ENCODE measurements at places on chromosomes 6 and 20.

GRCh38 chr6:143112084-143112768 lies 51.5 kb downstream of the AIG1 start:
- no peak for DNase-seq

- DNase-seq: no peak
Observed at GRCh38 chr20:37986873-37987601, 46.2 kb downstream of the TTI1 start.

- DNase-seq: no peak
Observed at GRCh38 chr6:75794351-75794846, 45.4 kb downstream of the MYO6 start.

- DNase-seq: no peak
Observed at GRCh38 chr6:40541556-40542174, 45.5 kb downstream of the LRFN2 start.

- no peak for DNase-seq
Observed at GRCh38 chr6:50816947-50817645, 1.6 kb upstream of the TFAP2B start.

GRCh38 chr6:108767418-108768165 lies 80.6 kb upstream of the ARMC2 start:
- no peak for DNase-seq

DNA sequence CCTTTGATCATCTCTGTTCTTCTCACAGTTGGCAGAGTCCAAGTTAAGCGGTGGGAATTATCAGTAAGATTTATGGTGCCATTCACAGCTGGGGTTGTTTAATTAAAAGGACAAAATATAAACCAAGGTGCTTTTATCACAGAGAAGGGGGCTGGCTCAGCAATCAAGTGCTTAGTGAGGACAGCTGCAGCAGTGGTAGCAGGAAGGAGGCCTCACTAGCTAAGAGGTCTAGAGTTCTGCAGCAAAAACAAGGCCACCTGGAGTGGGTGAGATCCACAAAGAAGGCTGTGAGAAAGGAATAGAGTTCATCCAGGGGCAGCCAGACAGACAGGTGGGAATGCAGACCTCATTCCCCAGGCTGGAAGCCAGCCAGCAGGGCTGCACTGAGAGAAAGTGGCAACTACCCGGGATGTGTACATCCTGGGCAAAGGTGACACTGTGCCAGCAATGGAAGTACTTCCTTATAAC lies 37.1 kb downstream of the PIGU start:
- DNase-seq: no peak

DNA sequence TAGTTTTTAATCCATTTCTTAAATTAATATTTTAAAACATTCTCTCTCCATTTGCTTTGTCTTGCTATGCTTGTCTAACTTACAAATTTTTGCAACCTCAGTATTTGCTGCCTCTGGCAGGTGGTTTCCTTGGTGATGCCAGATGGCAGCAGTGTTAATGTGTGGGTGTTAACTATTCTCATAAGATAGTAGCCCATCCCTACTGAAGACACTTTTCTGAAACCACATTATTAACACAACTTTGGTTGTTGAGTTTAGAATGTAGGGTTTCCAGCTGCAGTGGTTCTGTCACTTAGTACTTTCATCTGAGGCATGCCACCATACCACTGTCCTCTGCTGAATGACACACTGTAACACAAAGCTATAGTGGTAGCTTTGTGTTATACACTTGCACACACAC lies 75.1 kb downstream of the MYO6 start:
- DNase-seq: no peak

DNA sequence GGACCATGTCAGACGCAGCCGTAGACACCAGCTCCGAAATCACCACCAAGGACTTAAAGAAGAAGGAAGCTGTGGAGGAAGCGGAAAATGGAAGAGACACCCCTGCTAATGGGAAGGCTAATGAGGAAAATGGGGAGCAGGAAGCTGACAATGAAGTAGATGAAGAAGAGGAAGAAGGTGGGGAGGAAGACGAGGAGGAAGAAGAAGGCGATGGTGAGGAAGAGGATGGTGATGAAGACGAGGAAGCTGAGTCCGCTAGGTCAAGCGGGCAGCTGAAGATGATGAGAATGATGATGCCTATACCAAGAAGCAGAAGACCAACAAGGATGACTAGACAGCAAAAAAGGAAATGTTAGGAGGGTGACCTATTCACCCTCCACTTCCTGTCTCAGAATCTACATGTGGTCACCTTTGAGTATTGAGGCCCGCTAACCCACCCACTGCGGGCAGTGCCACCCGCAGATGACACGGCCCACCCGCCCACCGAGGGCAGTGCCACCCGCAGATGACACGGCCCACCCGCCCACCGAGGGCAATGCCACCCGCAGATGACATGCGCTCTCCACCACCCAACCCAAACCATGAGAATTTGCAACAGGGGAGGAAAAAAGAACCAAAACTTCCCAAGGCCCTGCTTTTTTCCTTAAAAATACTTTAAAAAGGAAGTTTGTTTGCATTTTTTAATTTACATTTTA lies 43.3 kb downstream of the MGME1 start:
- DNase-seq: no peak

GRCh38 chr20:57435105-57435497 lies 43.9 kb downstream of the RBM38 start:
- DNase-seq: no peak

DNA sequence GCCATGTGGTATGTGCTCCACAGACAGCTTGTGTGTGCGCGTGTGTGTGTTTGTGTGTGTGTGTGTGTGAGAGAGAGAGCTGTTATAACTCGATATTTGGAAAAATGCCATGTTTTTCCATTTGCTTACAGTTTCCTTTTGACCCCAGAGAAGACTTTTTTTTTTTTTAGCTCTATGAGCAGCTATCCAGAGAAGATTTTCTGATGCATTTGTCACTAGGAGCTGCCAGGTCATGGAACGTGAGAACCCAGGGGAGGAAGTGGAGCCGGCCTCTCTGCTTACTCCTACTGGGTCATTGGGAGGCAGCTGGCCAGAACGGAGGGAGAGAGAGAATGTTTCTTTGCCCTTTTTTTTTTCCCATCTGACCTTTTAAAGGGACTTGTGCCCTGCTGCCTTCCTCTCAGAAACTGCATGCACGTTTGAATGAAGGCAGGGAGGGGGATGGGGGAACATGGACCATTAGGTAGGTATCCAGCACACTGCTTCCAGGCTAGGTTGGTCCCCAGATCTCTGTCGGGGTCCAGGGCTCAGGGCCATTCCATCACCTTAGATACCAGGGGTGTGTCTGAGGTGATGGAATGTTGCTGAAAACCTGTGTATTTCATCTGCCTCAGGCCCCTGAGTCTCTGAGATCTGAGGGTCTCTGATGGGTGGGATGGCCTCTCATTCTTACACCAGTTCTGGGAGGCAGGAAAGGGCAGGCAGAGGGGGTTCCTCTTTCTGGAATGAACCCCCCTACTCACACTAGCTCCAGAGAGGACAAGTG lies 11.2 kb upstream of the MRPS18A start:
- no peak for DNase-seq

- no peak for DNase-seq
Observed at GRCh38 chr6:14616656-14617055, 499.1 kb downstream of the CD83 start.

DNA sequence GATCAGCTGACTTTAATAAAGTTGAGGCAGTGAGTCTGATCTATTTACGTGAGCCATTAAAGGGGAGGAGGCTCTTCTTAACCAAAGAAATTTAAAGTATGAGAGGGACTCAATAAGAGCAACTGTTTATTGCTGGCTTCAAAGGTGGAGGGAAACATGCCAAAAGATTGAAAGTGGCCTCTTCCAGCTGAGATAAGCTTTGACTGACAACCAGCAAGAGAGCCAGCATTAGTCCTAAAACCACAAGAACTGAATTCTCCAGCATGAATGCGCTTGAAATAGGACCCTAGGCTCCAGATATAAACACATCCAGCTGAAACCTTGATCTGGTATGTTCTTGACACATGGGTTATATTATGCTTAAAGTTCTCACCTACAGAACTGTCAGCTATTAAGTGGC lies 123.1 kb upstream of the GJE1 start:
- no peak for DNase-seq

DNA sequence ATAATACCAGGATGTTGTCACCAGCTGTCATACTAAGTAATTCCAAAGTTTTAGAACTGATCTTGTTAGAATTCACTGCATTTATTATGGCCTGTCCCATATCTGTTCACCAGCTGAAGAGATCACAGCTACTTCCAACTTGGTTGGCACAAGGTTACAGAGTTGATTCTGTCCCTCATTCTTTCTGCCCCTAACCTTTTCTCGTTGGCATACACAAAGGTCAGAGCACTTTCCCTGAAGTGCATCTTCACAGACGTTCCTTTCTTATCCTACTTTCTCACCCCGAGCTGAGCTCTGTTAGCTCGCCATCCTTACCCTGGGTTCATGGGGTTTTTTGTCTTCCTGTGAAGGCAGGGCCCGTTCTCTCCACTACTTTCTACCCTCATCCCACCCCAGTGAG lies 66.0 kb upstream of the VSTM2L start:
- DNase-seq: no peak

DNA sequence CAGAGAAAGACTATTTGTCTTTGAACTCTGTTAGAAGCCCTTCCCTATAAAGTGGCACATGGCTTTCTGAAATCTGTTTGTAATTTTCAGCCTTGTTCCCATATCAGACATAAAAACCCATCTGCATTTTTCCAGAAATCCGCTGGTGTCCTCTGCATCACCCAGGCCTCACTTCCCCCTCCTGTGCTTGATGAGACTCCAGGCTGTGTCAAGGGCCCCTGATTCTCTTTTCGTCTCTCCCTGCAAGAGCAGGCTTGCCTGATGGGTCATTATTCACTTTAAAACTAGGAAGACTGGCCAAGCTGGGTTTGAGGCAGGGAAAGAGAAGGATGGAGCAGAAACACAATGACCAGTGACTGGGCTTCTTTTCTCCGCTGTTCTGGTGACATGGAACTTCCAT lies 10.6 kb upstream of the PROKR2 start:
- no peak for DNase-seq

DNA sequence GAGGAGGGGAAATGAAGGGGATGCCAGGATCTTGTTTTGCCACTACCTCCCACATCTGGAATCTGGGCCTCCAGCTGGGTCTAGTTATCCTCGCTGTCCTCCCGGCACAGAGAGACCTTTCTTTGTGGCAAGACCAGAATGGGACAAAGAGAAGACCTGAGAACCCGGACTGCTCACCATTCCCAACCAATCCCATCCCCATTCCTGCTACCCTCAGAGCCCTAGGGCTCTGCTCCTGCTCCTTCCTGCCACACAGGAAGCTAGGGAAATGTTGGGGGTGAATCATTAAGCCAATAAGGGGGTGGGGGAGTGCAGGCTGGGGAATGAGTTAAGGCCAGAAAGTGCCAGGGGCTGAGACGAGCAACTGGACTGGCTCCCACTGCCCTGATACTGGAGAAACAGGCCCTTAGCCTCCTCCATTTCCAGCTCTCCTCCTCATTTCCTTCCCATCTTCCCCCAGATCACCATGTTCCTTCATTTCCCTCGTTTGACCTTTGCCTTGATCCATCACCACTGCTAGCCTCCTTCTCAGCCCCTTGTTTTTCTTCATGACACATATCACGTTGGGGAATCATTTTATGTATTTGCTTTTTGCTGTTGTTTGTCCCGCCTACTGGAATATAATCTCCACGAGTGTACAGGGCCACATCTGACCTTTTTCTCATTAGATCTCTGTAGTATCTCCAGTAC lies 4.6 kb upstream of the IER3 start:
- no peak for DNase-seq

- no peak for DNase-seq
Observed at GRCh38 chr20:63178446-63178820, 37.5 kb downstream of the YTHDF1 start.

- DNase-seq: no peak
Observed at GRCh38 chr6:160160450-160160849, 38.8 kb downstream of the SLC22A1 start.

GRCh38 chr6:44172731-44173500 lies 14.3 kb downstream of the CAPN11 start:
- peak; percentile 46 for DNase-seq

DNA sequence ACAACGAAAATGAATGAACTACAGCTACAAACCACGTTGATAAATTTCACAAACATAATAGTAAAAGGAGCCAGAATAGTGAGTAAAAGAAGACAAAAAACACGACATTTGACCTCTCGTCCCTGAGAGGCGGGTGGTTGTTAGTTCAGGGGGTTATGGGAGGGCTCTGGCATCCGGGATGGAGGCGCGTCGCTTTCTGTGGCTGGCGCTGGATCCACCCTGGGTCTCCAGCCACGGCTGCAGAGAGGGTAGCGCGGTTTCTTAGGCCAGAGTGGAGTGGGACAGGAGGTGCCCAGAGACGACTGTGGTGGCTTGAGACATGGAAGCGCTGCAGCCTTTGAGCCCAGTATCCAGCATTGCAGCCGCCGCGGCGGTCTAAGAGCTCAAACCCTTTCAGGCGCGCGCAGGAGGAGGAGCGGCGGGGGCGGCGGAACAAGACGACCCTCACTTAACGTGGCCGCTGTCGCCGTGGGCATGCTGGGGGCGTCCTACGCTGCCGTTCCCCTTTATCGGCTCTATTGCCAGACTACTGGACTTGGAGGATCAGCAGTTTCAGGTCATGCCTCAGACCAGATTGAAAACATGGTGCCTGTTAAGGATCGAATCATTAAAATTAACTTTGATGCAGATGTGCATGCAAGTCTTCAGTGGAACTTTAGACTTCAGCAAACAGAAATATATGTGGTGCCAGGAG lies 3.7 kb upstream of the ZSCAN23 start:
- no peak for DNase-seq

GRCh38 chr6:82704045-82704444 lies 340.4 kb downstream of the TPBG start:
- no peak for DNase-seq

DNA sequence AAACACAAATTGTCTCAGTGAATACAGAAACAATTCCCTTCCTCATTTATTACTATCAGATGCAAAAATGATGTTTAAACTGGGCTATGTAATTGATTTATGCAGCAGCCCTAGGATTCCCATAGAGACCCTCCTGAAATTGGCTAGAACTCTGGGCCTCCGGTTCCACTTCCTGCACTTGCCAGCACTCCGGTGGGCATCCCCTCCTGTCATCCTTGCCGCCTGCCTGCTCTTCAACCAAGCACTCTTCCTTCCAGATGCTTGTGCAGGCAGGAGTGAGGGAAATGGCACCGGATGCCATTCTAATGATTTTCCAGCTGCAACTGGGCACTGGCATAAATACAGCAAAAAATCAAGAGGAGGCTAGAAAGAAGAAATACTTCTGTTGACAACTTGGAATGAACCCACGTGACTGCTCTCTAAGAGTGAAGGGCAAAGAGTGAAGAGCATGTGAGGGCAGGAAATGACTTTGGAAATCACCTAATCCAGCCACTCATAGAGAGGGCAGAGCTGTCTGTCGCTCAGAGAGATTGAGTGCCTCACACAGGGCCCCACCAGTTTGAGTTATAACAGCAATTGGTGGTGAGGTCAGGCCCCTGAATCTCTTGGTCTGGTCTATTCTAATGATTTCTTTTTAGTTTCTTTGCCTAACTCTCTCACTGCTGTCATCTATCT lies 3.7 kb upstream of the NEDD9 start:
- no peak for DNase-seq

- no peak for DNase-seq
Observed at GRCh38 chr6:100823041-100823440, 58.1 kb downstream of the ASCC3 start.

Data from stimulated activated CD4-positive, alpha-beta T cell treated with anti-CD3 and anti-CD28 coated beads, Interleukin-1b, Interleukin-23, amount 100 ng/mL, for 1 hour (primary cell).